Cardiac muscle cell (in vitro differentiated cells and primary cell): ENCODE measurements at places on chromosomes 11 and 22. TPM values are rescaled to one million over a fixed set of nuclear protein-coding genes. Genes with fewer than 3 reads are reported as not detected.
A peak's percentile ranks its signal among the peaks of the same experiment; 100 is the strongest.

GRCh38 chr22:26586556-26587325 lies 3.2 kb downstream of the TPST2 start:
- peak; percentile 30 for DNase-seq

The NOX4 gene
- 1.1 TPM in 1 of 2 replicates, not detected in the other for polyA plus RNA-seq

The TMEM132A gene
- polyA plus RNA-seq: 143 and 176 TPM in 2 replicates

- no peak for DNase-seq
Measured at GRCh38 chr11:69306821-69307220, 12.9 kb downstream of the MYEOV start.

The FOSL1 gene
- polyA plus RNA-seq: 0.60 TPM in 1 of 2 replicates, not detected in the other

The UPK2 gene
- polyA plus RNA-seq: 1.4 and 3.3 TPM in 2 replicates

The MFRP gene
- not detected in 2 replicates for polyA plus RNA-seq

The SLC22A25 gene
- polyA plus RNA-seq: 0.14 and 0.16 TPM in 2 replicates

- no peak for DNase-seq
Measured at GRCh38 chr22:40593460-40594273, 42.9 kb downstream of the MRTFA start.

- peak; percentile 80 for DNase-seq
Measured at GRCh38 chr11:3865388-3866193, 10.1 kb downstream of the STIM1 start.

- DNase-seq: no peak
Measured at GRCh38 chr22:41664951-41665350, 23.7 kb downstream of the SNU13 start.

GRCh38 chr11:83680321-83680720 lies 394.2 kb upstream of the CCDC90B start:
- DNase-seq: no peak

The HNRNPUL2 gene
- 2.9 and 3.2 TPM in 2 replicates for polyA plus RNA-seq

DNA sequence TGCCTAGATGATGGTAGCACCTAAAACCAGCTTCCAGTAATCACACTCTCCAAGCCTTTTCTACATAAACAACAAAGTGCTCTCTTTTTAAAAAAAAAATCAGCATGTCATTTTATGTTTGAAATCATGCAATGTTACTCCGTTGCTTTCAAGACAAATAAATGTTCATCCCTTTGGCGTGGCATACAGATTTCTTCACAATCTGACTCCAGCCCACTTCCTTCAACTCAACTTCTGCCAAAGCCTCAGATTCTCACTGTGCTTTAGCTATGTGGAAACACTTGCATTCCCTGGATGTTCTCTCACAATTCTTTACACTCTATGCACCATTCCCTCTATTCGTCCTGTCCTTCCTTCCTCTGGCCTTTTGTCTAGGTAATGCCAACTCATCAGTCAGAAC lies 206.3 kb upstream of the BLID start:
- DNase-seq: no peak

DNA sequence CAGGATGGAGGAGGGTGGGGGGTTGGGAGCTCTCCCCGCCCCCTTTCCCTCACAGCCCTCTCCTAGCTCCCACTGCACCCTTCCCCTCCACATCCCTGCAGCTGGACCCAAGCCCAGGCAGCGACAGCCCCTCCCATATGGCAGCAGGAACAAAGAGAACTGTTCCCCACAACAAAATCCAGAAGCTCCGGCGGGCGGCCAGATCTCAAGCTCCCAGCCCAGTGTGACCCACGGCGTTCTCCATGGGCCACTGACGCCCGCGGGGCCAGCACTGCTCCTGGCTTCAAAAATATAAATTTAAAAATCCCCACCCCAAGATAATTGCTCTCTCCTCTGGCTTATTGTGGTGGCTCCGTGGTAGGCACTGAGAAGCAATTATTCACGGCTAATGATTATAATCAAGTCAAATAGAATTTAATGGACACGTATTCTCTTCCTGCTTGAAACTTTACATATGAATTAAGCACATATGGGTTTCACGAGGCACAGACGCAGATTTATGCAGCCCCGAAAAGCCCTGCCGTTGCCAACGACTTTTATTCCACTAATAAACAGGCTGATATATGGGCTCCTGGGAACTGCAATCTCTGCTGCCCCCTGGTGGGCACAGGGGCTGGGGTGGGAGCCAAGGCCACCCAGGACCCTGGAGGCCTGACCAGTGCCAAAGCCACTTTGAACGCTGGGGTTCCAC lies 17.5 kb downstream of the MACROD1 start:
- DNase-seq: peak; percentile 84

DNA sequence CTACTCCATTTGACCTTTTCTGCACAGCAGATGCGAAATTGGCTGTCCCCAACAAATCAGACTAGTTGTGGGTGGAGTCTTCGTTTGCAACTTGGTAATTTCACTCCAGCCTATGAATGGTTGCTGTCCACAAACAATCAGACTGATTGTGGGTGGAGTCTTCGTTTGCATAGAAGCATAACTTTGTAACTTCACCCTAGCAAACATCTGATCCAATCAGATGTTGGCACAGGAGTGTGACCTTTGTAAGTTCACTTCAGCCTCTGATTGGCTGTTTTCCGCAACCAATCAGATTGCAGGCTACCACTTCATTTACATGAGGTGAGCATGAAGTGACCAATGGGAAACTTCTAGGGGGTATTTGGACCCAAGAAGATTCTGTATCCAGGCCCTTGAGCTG lies 16.3 kb upstream of the CABP2 start:
- no peak for DNase-seq

The SERPIND1 gene
- 0.94 and 4.8 TPM in 2 replicates for polyA plus RNA-seq

- DNase-seq: peak; percentile 73
Measured at GRCh38 chr11:119195680-119196079, 10.4 kb downstream of the NHERF4 start.

GRCh38 chr11:70650075-70650909 lies 252.0 kb downstream of the CTTN start:
- DNase-seq: peak; percentile 82

The SCN4B gene
- 0.39 TPM in 1 of 2 replicates, not detected in the other for polyA plus RNA-seq
